ENCODE measurements at places on chromosomes 2 and 18. TPM values are rescaled to one million over a fixed set of nuclear protein-coding genes. Genes with fewer than 3 reads are reported as not detected.
A peak's percentile ranks its signal among the peaks of the same experiment; 100 is the strongest.

The MOGAT1 gene
- total RNA-seq, result not detected

The SLC11A1 gene
- total RNA-seq, result 1.7 TPM

The NAT8 gene
- total RNA-seq, result not detected

The C1QL2 gene
- not detected for total RNA-seq

The C2orf74 gene
- 17.2 TPM for total RNA-seq

The OTOF gene
- 0.67 TPM for total RNA-seq

- peaks cover 28% of the 10 kb centered on the region for H3K4me1 ChIP-seq
- no peaks in the 10 kb centered on the region for H3K27me3 ChIP-seq
- H3K36me3 ChIP-seq, result no peaks in the 10 kb centered on the region
Measured at GRCh38 chr2:69693775-69694450, 48.0 kb upstream of the ANXA4 start.

DNA sequence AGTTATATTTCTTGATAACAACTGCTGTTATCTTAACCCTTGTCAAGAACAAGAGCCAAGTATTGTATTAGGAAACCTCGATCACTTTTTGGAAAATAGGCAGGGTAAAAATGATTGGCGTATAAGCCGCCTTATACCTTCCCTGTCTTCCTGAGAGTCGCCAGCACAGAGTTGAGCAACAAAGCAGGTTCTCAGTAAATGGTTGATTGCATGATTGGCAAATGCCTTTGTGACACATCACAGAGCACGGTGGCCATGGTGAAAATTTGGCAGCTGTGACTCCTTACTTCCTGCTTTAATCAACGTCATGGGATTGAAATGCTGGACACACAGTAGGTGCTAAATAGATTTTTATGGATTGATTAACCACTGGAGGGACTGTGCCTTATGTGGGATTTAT lies 3.9 kb upstream of the KLHL29 start:
- peaks cover 4% of the 10 kb centered on the region for H3K27me3 ChIP-seq
- H3K4me3 ChIP-seq, result no peak overlapping the region

DNA sequence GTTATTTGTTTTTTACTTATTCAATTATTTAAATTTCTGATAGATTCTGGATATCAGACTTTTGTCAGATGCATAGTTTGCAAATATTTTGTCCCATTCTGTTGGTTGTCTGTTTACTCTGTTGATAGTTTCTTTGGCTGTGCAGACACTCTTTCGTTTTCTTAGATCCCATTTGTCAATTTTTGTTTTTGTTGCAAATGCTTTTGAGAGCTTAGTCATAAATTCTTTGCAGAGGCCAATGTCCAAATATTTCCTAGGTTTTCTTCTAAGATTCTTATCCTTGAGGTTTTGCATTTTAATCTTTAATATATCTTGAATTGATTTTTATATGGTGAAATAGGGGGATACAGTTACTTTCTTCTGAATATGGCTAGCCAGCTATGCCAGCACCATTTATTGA lies 112.7 kb upstream of the SESTD1 start:
- no peaks in the 10 kb centered on the region for H3K36me3 ChIP-seq
- DNase-seq, result no peak
- no peaks in the 10 kb centered on the region for H3K4me1 ChIP-seq
- H3K27me3 ChIP-seq, result no peaks in the 10 kb centered on the region
- no peak overlapping the region for H3K4me3 ChIP-seq
- no peak overlapping the region for H3K27ac ChIP-seq

- H3K27me3 ChIP-seq, result no peaks in the 10 kb centered on the region
- H3K4me1 ChIP-seq, result peaks cover 26% of the 10 kb centered on the region
- no peak for DNase-seq
- H3K36me3 ChIP-seq, result no peaks in the 10 kb centered on the region
- H3K27ac ChIP-seq, result no peak overlapping the region
- H3K4me3 ChIP-seq, result no peak overlapping the region
Measured at GRCh38 chr2:236758406-236758805, 188.8 kb downstream of the ACKR3 start.

GRCh38 chr2:73821227-73821626 lies 7.5 kb upstream of the STAMBP start:
- H3K27me3 ChIP-seq, result no peaks in the 10 kb centered on the region
- H3K4me3 ChIP-seq, result no peak overlapping the region
- H3K27ac ChIP-seq, result no peak overlapping the region
- H3K36me3 ChIP-seq, result no peaks in the 10 kb centered on the region

GRCh38 chr2:67437114-67437513 lies 40.0 kb downstream of the ETAA1 start:
- no peak for DNase-seq
- H3K36me3 ChIP-seq, result no peaks in the 10 kb centered on the region
- H3K27ac ChIP-seq, result peak overlapping the region; percentile 68
- no peak overlapping the region for H3K4me3 ChIP-seq

- no peaks in the 10 kb centered on the region for H3K36me3 ChIP-seq
- H3K27me3 ChIP-seq, result no peaks in the 10 kb centered on the region
- peaks cover 20% of the 10 kb centered on the region for H3K4me1 ChIP-seq
- H3K4me3 ChIP-seq, result no peak overlapping the region
- no peak overlapping the region for H3K27ac ChIP-seq
Measured at GRCh38 chr2:160465406-160465805, 28.2 kb downstream of the RBMS1 start.

DNA sequence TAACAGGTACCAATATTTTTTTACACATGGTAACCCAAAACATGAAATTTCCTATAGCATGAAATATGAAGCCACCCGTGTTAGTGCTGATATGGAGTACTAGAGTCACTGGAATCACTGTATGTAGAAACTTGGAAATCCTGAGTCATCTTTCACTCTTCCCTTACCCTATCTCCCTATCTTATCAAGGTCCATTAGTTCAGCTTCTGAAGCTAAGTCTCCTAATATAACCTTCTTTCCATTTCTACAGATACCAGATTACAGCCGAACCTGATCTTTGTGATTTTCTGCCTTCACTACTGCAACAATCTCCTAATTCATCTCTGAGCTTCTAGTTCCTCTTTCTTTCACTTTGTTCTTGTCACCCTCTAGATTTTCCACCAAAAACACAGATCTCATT lies 59.0 kb downstream of the SEPTIN10 start:
- H3K4me1 ChIP-seq, result no peaks in the 10 kb centered on the region
- H3K27me3 ChIP-seq, result no peaks in the 10 kb centered on the region
- DNase-seq, result no peak

DNA sequence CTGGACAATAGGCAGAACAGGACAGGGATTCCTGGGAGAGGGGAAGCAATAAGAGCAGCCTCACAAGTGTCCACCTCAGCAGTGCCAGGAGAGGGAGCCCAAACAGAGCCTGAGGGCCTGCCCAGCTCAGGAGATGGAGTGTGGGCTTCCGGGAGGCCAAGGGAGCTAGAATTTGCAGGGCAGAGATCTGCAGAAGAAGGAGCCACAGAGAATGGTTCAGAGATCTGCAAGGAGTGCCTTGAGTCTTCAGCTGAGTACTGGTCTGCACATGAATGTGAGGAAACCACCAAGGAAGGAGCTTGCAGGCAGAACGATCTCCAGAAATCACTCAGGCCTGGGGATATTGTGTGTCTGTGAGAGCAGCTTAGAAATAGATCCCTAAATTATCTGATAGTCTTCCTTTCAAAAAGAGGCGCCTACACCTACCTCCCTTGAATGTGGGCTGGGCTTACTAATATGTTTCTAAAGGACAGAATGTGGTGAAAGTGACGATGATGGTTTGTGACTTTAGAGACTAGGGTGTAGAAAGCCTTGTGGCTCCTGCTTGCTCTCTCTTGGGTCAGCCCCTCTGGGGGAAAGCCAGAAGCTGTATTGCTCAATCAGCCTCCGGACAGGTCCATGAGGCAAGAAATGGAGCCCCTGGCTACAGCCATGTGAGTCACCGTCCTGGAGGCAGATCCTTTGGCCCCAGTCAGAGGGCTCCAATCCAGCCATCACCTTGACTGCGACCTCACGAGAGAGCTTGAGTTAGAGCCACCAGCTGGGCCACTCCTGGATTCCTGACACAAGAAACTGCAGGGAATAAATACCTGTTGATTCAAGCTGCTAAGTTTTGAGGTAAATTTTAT lies 7.6 kb upstream of the LPIN1 start:
- H3K4me1 ChIP-seq, result peaks cover 21% of the 10 kb centered on the region
- peak; percentile 77 for DNase-seq
- H3K27me3 ChIP-seq, result no peaks in the 10 kb centered on the region
- no peak overlapping the region for H3K4me3 ChIP-seq

DNA sequence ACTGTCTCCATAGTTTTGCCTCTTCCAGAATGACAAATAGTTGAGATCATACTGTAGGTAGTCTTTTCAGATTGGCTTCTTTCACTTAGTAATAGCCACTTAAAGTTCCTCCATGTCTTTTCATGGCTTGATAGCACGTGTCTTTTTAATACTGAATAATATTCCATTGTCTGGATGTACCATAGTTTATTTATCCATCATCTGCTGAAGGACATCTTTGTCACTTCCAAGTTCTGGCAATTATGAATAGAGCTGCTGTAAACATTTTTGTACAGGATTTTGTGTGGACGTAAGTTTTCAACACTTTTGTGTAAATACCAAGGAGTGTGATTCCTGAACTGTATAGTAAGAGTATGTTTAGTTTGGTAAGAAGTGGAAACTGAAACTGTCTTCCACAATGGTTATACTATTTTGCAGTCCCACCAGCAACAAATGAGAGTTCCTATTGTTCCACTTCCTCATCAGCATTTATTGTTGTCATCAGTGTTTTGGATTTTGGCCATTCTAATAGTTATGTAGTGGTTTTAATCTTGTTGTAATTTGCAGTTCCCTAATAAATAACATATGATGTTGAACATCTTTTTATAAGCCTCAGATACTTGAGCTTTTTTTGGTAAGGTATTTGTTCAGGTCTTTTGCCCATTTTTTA lies 18.9 kb downstream of the LTBP1 start:
- no peak for DNase-seq
- H3K4me3 ChIP-seq, result no peak overlapping the region
- H3K27ac ChIP-seq, result no peak overlapping the region
- no peaks in the 10 kb centered on the region for H3K4me1 ChIP-seq

GRCh38 chr2:60899892-60900249 lies 18.5 kb downstream of the REL start:
- no peaks in the 10 kb centered on the region for H3K4me1 ChIP-seq
- no peaks in the 10 kb centered on the region for H3K27me3 ChIP-seq
- peaks cover 4% of the 10 kb centered on the region for H3K36me3 ChIP-seq
- no peak for DNase-seq

- no peak overlapping the region for H3K4me3 ChIP-seq
- no peaks in the 10 kb centered on the region for H3K36me3 ChIP-seq
- peak; percentile 29 for DNase-seq
- H3K27ac ChIP-seq, result no peak overlapping the region
- H3K4me1 ChIP-seq, result peaks cover 33% of the 10 kb centered on the region
Measured at GRCh38 chr2:240436683-240437550, 1.5 kb downstream of the GPC1 start.

- no peaks in the 10 kb centered on the region for H3K36me3 ChIP-seq
- peaks cover 3% of the 10 kb centered on the region for H3K4me1 ChIP-seq
- no peak overlapping the region for H3K4me3 ChIP-seq
- no peak for DNase-seq
Measured at GRCh38 chr2:102018823-102019445, 27.2 kb downstream of the IL1R2 start.

- no peak overlapping the region for H3K27ac ChIP-seq
- no peaks in the 10 kb centered on the region for H3K36me3 ChIP-seq
- no peak overlapping the region for H3K4me3 ChIP-seq
- no peaks in the 10 kb centered on the region for H3K4me1 ChIP-seq
- no peaks in the 10 kb centered on the region for H3K27me3 ChIP-seq
Measured at GRCh38 chr2:64036034-64036705, 16.9 kb upstream of the VPS54 start.

DNA sequence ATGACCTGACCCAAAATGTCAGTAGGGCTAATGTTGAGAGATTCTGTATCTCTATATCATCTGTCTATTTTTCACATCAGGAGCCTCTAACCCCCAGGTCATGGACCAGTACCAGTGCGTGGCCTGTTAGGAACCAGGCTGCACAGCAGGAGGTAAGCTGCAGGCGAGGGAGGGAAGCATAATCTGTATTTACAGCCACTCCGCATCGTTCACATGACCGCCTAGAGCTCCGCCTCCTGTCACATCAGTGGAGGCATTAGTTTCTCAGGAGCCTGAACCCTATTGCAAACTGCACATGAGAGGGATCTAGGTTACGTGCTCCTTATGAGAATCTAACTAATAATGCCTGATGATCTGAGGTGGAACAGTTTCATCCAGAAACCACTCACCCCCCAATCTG lies 180.6 kb downstream of the RDH14 start:
- H3K27ac ChIP-seq, result no peak overlapping the region
- no peaks in the 10 kb centered on the region for H3K36me3 ChIP-seq
- no peak overlapping the region for H3K4me3 ChIP-seq
- no peaks in the 10 kb centered on the region for H3K4me1 ChIP-seq

DNA sequence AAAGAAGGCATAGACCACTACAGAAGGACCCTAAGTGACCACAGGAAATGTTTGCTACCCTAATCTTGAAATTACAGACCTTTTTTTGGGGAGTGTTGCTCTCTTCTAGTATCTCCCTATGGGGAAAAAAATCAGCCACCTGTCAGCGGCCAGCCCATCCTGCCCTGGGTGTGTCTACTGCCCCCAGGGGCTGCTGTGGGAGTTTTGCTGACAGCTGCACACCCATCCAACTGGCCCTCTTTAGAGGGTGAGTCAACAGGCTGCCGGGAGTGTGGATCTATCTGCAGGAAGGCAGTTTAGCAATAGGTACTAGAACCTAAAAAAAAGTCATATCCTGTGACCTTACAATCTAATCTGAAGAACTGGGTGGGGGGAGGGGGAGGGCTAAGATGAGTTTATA lies 796 bp upstream of the DYSF start:
- peaks cover 10% of the 10 kb centered on the region for H3K4me1 ChIP-seq
- H3K27ac ChIP-seq, result no peak overlapping the region
- H3K4me3 ChIP-seq, result no peak overlapping the region
- peak; percentile 15 for DNase-seq

DNA sequence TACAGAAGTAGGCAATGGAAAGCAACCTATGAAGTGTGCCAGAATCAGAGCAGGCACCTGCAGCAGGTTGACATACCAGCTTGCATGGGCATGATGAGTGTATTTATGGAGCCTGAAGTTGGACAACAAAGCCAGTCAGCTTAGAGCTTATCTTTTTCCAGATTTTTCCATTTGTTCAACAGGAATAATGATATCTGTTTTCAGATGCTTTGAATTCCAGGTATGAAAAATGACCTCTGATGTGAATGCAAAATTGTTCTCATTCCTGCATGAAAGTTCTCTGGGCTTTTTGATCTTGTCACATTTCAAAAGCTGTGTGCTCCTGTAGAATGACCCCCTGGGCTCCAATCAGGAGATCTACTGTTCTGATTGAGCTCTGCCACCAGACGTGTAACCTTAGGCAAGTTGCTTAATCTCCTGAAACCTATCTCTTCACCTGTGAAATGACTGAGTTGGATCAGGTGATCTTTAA lies 38.2 kb upstream of the VIT start:
- no peak overlapping the region for H3K4me3 ChIP-seq
- H3K27ac ChIP-seq, result no peak overlapping the region
- H3K36me3 ChIP-seq, result no peaks in the 10 kb centered on the region
- no peaks in the 10 kb centered on the region for H3K27me3 ChIP-seq
- no peaks in the 10 kb centered on the region for H3K4me1 ChIP-seq
- no peak for DNase-seq

Measured in thyroid gland (tissue), 4 donors.